H1 (cell line): ENCODE measurements at places on chromosomes 4 and X. TPM values are rescaled to one million over a fixed set of nuclear protein-coding genes. Genes with fewer than 3 reads are reported as not detected.

DNA sequence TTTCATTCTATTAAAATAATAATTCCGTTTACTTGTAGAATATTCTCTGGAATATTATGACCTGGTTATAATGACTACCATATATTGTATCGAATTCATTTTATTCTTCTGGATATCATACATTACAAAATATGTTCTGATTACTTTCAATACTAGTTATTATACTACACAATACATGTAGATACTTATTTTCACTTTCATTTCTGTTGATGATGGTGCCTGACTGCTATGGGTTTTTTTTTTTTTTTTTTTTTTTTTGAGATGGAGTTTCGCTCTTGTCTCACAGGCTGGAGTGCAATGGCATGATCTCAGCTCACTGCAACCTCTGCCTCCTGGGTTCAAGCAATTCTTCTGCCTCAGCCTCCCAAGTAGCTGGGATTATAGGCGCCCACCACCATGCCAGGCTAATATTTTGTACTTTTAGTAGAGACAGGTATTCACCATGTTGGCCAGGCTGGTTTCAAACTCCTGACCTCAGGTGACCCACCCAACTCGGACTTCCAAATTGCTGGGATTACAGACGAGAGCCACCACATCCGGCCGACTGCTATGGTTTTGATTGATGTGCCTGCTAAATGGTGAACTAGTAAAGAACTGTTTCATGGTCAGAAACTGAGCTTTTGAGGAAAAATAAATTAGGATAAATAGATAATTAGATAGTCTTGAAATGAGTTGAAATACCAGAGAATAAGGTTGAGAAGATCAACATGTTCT is 39.5 kb downstream of the PCDH10 start:
- H3K4me3 ChIP-seq = no peak overlapping the region
- no peak overlapping the region for H3K27ac ChIP-seq
- DNase-seq = no peak
- H3K4me1 ChIP-seq = no peaks in the 10 kb centered on the region
- no peaks in the 10 kb centered on the region for H3K36me3 ChIP-seq

GRCh38 chr4:41213625-41214135 is 662 bp downstream of the APBB2 start:
- H3K4me1 ChIP-seq = peaks cover 12% of the 10 kb centered on the region; the same call in 1 of the 2 replicates
- DNase-seq = no peak
- H3K27me3 ChIP-seq = no peaks in the 10 kb centered on the region
- peak overlapping the region; percentile 85 for H3K4me3 ChIP-seq
- no peak overlapping the region for H3K27ac ChIP-seq

- H3K27me3 ChIP-seq = no peaks in the 10 kb centered on the region
- no peaks in the 10 kb centered on the region for H3K4me1 ChIP-seq
- no peaks in the 10 kb centered on the region for H3K36me3 ChIP-seq
- DNase-seq = no peak
- H3K4me3 ChIP-seq = no peak overlapping the region
- H3K27ac ChIP-seq = no peak overlapping the region
Measured at GRCh38 chr4:140819610-140820009, 63.4 kb upstream of the TBC1D9 start.

GRCh38 chrX:39592776-39593175 is 505.0 kb downstream of the BCOR start:
- H3K36me3 ChIP-seq = no peaks in the 10 kb centered on the region
- H3K4me3 ChIP-seq = no peak overlapping the region
- no peak overlapping the region for H3K27ac ChIP-seq

DNA sequence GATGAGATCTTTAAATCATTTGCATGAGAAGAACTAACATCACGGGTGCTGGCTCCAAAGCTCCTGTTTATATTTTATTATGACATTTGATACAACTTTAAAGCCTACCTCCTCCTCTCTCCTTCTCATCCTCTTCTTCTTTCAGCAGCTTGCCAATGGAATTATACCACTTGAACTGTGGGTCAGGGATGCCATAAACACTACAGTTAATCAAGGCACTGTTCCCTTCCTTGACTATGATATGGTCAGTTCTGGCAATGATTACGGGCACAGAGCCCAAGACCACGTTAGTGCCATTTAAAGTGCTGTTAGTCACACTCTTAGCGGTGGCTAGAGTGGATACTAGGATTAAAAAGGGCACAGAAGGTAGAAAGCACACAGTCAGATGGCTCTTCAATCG is 20.7 kb downstream of the MFAP3L start:
- peaks cover 3% of the 10 kb centered on the region; the same call in 1 of the 2 replicates for H3K4me1 ChIP-seq
- H3K27ac ChIP-seq = no peak overlapping the region

- no peaks in the 10 kb centered on the region for H3K4me1 ChIP-seq
- H3K27me3 ChIP-seq = no peaks in the 10 kb centered on the region
- peaks cover 32% of the 10 kb centered on the region for H3K36me3 ChIP-seq
Measured at GRCh38 chrX:1599791-1600405, 8.5 kb downstream of the AKAP17A start.

GRCh38 chrX:259692-260355 is 21.4 kb upstream of the PLCXD1 start:
- DNase-seq = no peak
- H3K4me1 ChIP-seq = peaks cover 3% of the 10 kb centered on the region; the same call in 1 of the 2 replicates
- H3K4me3 ChIP-seq = no peak overlapping the region
- no peaks in the 10 kb centered on the region for H3K27me3 ChIP-seq

GRCh38 chrX:141989134-141989533 is 85.4 kb downstream of the MAGEC1 start:
- no peak overlapping the region for H3K27ac ChIP-seq
- no peaks in the 10 kb centered on the region for H3K4me1 ChIP-seq
- DNase-seq = no peak

DNA sequence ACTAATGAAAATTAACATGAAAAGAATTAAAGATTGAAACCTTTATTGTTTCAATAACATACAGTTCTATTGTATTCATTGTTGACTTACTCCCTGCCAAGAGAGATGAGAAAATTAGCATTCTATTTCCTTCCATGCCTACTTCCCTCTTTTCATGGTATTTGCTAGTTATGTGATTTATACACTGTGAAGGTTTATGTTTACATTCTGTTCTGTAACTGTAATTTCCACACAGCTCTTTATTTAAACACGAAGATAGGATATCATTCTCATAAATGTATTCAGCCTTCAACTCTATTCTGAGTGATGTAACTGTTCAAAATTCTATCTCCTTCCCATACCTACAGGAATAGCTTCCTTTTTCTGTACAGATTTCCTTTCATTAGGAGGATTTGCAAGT is 6.6 kb downstream of the CCDC110 start:
- no peaks in the 10 kb centered on the region for H3K27me3 ChIP-seq
- no peak overlapping the region for H3K27ac ChIP-seq
- no peaks in the 10 kb centered on the region for H3K4me1 ChIP-seq
- no peak for DNase-seq
- H3K4me3 ChIP-seq = no peak overlapping the region
- no peaks in the 10 kb centered on the region for H3K36me3 ChIP-seq

DNA sequence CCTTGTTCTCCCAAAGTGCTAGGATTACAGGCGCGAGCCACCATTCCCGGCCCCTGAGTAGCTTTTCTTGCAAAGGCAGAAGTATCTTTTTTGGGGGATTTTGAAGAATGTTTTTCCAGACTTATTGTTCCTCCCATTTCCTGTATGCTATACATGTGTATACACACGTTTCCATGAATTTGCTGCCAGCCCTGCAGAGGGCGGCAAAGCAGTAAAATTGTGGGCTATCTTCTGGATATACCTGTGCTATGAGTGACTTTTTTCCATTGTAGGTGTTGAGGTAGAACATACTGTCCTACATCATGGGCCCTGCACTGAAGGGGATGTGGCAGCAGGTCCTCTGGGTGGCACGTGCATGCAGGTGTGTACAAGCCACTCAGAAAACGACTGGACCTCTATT is 16.9 kb upstream of the MED28 start:
- no peaks in the 10 kb centered on the region for H3K4me1 ChIP-seq
- peaks cover 16% of the 10 kb centered on the region for H3K36me3 ChIP-seq
- H3K27me3 ChIP-seq = no peaks in the 10 kb centered on the region

DNA sequence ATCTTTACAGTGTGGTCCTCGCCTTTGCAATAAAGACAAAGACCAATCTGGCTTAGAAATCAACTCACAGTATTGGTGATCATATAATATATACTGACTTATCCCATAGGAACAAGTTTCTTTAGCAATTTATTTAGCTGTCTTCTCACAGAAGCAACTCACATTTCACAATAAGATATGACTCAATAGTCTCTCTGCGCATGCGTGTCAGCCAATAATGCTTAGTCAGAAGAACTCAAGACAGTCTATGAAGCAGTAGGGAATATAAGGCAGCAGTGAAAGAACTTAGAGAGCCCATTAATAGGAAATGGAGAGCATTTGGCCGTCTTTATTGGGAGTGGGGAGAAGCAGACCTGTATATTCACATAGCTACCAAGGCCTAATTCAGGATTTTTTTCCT is 216.7 kb downstream of the IL13RA2 start:
- no peaks in the 10 kb centered on the region for H3K4me1 ChIP-seq
- DNase-seq = no peak
- H3K27ac ChIP-seq = no peak overlapping the region
- H3K36me3 ChIP-seq = no peaks in the 10 kb centered on the region
- no peaks in the 10 kb centered on the region for H3K27me3 ChIP-seq

- no peaks in the 10 kb centered on the region for H3K36me3 ChIP-seq
- no peaks in the 10 kb centered on the region for H3K27me3 ChIP-seq
- no peaks in the 10 kb centered on the region for H3K4me1 ChIP-seq
- H3K27ac ChIP-seq = no peak overlapping the region
- no peak overlapping the region for H3K4me3 ChIP-seq
Measured at GRCh38 chrX:130933358-130933757, 30.3 kb upstream of the ENOX2 start.

- DNase-seq = no peak
- no peaks in the 10 kb centered on the region for H3K4me1 ChIP-seq
- H3K4me3 ChIP-seq = no peak overlapping the region
- H3K27me3 ChIP-seq = no peaks in the 10 kb centered on the region
- H3K27ac ChIP-seq = no peak overlapping the region
Measured at GRCh38 chrX:65994519-65995506, 45.1 kb downstream of the VSIG4 start.

DNA sequence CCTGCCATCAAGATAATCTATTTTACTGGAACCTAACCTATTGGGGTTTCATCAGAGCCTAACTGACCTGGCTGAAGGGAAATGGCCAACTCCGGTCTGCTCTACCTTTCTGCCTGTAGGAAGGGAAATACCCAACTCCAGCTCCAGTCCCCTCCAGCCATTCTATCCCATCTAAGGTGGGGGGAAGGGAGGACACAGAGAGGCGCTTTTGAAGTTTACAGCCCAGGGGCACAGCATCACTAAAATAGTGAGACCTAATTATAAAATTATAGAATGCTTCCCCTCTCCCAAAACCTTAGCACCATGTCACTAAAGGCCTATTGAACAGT is 27.8 kb upstream of the ACSL4 start:
- H3K4me1 ChIP-seq = no peaks in the 10 kb centered on the region
- H3K36me3 ChIP-seq = no peaks in the 10 kb centered on the region
- no peak overlapping the region for H3K27ac ChIP-seq
- no peaks in the 10 kb centered on the region for H3K27me3 ChIP-seq

DNA sequence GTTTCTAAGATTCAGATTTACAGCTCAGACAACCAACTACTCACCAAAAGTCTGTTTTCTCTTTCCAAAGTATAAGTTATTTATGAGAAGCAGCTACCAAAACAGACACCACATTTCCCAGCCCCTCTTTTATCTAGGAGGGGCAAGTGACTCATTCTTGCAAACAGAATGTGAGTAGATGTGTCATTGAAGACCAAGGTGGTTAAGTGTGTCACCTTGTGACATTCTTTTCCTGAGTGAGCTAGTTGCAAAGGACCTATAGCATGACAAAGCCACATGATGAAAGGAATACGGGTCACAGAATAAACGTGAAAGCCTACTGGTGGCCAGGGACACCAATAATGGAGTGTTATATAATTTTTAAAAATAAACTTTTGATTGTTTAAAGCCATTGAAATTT is 50.0 kb downstream of the SLC7A11 start:
- no peaks in the 10 kb centered on the region for H3K36me3 ChIP-seq
- H3K4me1 ChIP-seq = no peaks in the 10 kb centered on the region; the same call in 1 of the 2 replicates
- no peaks in the 10 kb centered on the region for H3K27me3 ChIP-seq
- no peak for DNase-seq
- H3K27ac ChIP-seq = no peak overlapping the region

- no peaks in the 10 kb centered on the region for H3K36me3 ChIP-seq
- H3K27ac ChIP-seq = no peak overlapping the region
- no peaks in the 10 kb centered on the region for H3K4me1 ChIP-seq
- DNase-seq = no peak
Measured at GRCh38 chrX:78321809-78322208, 5.6 kb downstream of the CYSLTR1 start.

GRCh38 chrX:9339603-9340491 is 125.0 kb upstream of the TBL1X start:
- H3K27ac ChIP-seq = no peak overlapping the region
- H3K36me3 ChIP-seq = no peaks in the 10 kb centered on the region
- H3K4me1 ChIP-seq = peaks cover 4% of the 10 kb centered on the region; the same call in 1 of the 2 replicates
- no peak overlapping the region for H3K4me3 ChIP-seq

DNA sequence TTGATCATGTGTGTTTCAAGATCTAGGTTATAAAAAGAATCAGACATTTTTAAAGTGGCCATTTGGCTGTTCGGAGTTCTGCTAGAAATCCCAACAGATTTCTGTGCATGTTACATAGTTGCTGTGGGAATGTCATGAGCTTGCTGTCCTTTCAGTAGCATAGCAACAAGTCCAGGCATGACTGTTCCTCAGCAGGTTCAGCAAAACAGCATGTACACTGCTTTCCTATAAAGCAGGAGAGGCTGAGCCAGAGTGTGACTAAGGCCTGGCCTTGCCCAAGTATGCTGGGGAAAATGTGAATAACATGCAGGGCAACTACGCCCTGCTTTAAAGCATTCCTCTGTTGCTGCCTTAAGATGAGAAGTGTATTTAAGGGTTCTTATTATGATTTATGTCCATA is 217.1 kb upstream of the SMIM31 start:
- H3K4me1 ChIP-seq = no peaks in the 10 kb centered on the region
- no peak overlapping the region for H3K27ac ChIP-seq
- no peak overlapping the region for H3K4me3 ChIP-seq
- DNase-seq = no peak

- H3K27me3 ChIP-seq = no peaks in the 10 kb centered on the region
- H3K4me3 ChIP-seq = no peak overlapping the region
- no peaks in the 10 kb centered on the region for H3K4me1 ChIP-seq
- peaks cover 17% of the 10 kb centered on the region for H3K36me3 ChIP-seq
Measured at GRCh38 chrX:47250017-47250347, 17.2 kb downstream of the USP11 start.

CFP gene
- total RNA-seq = 2.2 and 2.4 TPM in 2 replicates

HTT-AS gene
- not detected in 2 replicates for total RNA-seq

SPACA5B gene
- not detected in 2 replicates for total RNA-seq

RXFP1 gene
- total RNA-seq = 0.56 and 0.57 TPM in 2 replicates

ALB gene
- total RNA-seq = not detected in 2 replicates

RRH gene
- not detected in 2 replicates for total RNA-seq

CENPVL1 gene
- 2.9 and 3.2 TPM in 2 replicates for total RNA-seq

PLXNB3 gene
- total RNA-seq = 2.7 TPM in 2 replicates

NPY1R gene
- total RNA-seq = 6.3 and 7.2 TPM in 2 replicates

ADAM29 gene
- total RNA-seq = not detected in 2 replicates
